Activated CD4-positive, alpha-beta T cell treated with anti-CD3 and anti-CD28 coated beads for 1 hour (primary cell): ENCODE measurements at places on chromosomes 6 and 20.

DNA sequence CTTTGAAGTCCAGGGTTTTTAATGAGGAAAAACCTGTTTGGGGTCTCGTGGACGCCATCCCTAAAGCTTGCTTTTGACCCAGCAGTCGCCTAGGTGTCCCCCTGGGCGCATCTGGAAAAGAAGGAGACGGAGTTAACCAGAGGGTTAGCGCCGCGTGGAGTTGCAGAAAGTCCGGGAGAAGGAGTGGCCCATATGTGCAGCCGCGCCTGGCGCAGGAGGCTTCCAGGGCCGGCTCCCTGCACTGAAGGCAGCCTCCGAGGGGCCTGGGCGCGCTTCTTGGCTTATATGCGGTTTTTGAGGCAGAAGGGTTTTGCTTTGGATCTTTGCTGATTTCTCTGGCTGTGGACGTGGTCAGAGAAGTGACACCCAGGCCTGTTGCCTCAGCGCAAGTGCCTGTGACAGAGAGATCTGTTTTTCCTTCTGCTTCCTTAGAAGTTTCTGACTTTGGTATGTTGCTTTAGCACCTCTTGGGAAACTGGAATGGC, 987 bp downstream of the TMEM181 start:
- no peak for DNase-seq

GRCh38 chr6:75450903-75451302, 42.7 kb downstream of the FILIP1 start:
- DNase-seq = no peak

DNA sequence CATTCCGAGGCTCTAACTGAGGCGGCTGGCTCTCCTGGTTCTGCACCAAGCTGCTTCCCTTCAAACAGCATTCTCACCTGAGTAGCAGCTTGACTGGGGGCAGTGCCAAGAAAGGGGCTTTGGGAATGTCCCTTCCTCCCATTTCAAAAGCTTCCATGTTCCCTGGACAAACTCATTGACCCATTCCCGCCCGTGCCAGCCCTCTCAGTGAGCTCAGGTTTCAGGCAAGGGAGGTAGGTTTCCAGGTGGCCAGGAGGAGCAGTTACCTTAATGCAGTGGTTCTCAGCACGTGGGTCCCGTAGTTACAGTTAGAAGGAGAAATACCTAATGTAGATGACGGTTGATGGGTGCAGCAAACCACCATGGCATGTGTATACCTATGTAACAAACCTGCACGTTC, 135.2 kb downstream of the ELOVL4 start:
- DNase-seq = no peak

GRCh38 chr6:149012040-149012545, 265.3 kb downstream of the UST start:
- no peak for DNase-seq
